ENCODE measurements at places on chromosomes 6 and 20.

DNA sequence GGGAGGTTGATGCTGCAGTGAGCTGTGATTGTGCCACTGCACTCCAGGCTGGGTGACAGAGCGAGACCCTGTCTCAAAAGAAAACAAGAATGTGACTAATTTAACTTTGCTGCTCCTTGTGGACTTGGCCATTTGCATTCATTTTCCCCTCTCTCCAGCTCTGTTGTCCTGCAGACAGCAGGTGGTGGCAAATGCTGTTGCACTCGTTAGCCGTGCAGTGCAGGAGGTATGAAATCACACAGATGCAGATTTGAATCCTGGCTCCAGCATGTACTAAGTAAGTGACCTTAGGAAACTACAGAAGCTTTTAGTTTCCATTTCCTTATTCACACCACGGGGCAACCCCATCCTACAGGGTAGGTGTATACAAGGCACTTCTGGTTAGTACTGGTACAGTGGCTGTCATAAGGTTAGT, 9.6 kb upstream of the BEND3 start:
- DNase-seq = no peak

GRCh38 chr6:5215159-5215558, 45.6 kb downstream of the LYRM4 start:
- DNase-seq = no peak

DNA sequence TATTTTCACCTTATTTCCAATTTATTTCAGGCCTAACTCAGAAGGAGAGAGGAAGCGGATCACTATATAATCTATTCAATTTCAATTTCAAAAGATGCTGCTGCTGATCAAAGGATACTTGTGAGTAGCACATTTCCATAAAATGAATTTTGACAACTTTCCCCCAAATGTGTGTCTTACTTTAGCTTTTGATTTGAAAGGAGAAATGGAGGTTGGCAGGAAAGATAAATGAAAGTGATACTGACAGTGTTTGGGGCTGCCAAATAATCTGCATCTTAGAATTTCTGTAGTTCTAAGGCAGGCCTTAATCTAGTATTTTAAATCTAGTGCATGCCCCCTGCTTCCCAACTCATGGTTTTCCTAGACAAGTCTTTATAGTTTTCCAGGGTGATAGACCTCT, 535.4 kb downstream of the DOK5 start:
- no peak for DNase-seq

DNA sequence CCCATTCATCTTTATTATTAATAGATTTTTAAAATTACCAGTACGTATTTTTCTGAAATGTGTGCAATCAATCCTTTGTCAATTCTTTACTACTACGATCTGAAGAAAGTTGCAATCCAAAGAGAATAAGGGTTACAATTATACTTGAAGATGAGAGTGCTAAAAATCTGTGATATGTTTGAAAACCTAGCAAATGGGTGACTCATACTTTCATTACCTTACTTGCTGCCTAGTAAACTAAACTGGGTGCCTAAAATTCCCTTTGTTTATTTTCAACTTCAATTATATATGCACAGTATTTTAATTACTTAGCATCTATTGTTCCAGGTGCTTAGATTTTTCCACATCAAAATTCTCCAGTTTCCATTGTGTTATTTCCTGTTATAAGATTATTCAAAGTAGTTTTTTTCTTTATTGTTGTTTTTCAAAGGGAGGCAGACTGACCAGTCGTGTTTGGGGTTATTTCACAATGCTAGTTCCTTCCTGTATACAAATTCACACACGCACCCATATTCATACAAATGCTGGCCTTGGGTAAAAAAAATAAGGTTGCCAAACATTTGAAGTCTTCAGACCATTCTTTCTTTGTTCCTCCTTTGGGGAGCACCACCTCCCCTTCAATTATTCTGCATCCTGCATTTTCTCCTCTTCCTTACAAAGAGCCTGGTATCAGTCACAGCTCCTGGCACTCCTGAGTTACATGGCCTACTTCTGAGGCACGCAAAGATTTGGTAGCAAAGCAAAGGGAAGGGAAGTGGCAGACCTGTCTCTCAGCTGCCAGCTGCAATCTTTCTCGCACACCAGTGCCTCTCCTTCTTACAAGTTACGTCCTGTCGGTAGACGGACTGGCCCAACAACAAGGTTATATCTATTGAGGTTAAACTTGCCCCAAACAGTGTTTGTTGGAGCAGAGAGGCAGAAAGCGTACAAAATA, 16.2 kb upstream of the FAM135A start:
- DNase-seq = no peak

GRCh38 chr6:4922488-4923037, 81.3 kb downstream of the RPP40 start:
- DNase-seq = no peak

GRCh38 chr20:48791014-48791413, 36.8 kb downstream of the PREX1 start:
- DNase-seq = no peak

DNA sequence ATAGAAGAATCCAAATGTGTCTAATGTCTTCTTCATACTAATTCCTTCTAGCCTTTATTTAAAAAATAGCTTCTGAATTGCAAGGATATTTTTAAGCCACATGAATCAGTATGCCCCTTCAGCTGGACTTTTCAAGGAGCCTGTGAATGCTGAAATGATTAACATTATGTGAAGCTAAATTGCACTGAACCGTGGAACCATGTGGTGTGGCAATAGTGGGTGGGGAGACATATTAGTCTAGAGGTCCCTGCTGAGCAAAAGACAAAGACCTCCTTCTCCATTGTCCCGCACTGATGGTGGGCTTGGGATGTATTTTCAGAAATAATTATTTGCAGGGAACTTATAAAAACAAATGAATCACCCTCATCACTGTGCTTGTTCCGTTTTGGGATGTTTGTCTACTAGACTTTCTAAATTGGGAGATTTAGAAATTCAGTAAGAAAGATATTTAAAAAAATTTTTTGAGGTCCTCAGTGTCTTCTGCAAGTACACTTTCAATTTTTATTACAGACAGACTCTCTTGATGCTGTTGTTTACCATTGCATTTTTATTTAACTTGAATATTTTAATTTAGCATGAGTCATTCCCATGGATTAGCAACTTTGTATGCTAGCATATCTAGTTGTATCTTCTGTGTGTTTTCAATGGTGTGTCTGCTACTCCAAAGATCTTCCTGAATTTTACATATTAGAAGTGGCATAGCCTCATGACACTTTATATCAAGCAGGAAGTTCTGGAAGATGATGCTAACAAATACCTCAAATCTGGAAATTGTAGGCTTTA, 238.1 kb downstream of the LAMA2 start:
- no peak for DNase-seq

DNA sequence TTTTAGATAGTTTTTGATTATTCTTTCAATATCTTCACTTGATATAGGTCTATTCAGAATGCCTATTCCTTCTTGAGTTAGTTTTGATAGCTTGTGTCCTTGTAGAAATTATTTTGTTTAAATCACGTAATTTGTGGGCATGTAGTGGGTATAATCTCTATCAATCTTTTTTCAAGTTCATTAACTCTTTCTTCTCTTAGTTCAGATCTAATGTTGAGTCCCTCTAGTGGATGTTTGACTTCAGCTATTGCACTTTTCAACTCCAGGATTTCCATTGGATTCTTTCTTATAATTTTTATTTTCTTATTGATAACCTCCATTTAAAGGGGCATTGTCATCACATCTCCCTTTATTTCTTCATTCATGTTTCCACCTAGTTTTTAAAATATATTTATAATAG, 135.6 kb downstream of the COL12A1 start:
- DNase-seq = no peak

GRCh38 chr6:84522135-84522549, 242.3 kb downstream of the TBX18 start:
- no peak for DNase-seq

- DNase-seq = no peak
These were observed 18.5 kb downstream of the NSFL1C start for GRCh38 chr20:1448081-1448620.

GRCh38 chr6:2133716-2134310, 111.6 kb downstream of the GMDS start:
- DNase-seq = no peak

DNA sequence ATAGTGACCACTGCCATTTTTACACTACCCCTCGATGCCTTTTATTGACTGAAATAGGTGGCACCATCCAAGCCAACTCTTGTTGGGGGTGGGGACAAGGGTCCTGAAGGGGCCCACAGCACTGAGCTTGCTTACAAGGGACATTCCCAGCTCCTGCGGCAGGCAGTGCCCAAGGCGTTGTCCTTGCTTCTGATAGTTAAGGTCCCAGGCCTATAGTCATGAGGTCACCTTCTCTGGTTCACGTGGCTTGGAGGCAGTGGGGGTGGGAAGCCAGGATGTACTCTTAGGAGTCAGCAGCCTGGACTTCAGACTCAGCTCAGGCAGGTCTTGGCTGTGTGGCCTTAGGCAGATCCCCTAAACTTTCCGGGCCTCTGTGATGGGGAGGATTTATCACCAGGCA, 48.6 kb downstream of the TOX2 start:
- DNase-seq = no peak

- no peak for DNase-seq
These were observed 31.6 kb upstream of the SNX9 start for GRCh38 chr6:157791450-157791849.

- DNase-seq = no peak
These were observed 34.6 kb downstream of the FBXO5 start for GRCh38 chr6:152948150-152948768.

GRCh38 chr6:49721297-49721696, 8.0 kb upstream of the CRISP2 start:
- DNase-seq = no peak

GRCh38 chr6:7107578-7108195, at the start of gene RREB1:
Gene RREB1, plus strand, starts transcription at chr6:7107961. Its CDS starts 73,951 bp downstream, at chr6:7181912.
- peak; percentile 48 for DNase-seq

GRCh38 chr6:36455486-36456027, 12.8 kb downstream of the KCTD20 start:
- no peak for DNase-seq

DNA sequence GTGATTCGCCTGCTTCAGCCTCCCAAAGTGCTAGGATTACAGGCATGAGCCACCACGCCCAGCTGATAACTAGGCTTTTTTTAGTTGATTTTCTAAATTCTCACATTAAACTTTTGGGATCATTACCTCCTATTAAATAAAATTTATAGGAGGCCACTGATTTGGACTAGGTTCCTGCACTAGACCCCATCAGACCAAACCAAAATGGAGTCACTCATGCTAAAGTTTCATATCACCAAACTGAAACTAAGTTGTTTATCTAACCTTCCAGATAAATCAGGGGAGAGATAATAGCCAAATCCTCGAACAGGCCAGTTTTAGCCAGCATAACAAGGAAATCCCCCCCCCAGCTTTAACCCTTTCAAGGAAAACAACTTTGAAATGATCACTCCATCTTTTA, 98.4 kb upstream of the SLC22A16 start:
- DNase-seq = no peak

DNA sequence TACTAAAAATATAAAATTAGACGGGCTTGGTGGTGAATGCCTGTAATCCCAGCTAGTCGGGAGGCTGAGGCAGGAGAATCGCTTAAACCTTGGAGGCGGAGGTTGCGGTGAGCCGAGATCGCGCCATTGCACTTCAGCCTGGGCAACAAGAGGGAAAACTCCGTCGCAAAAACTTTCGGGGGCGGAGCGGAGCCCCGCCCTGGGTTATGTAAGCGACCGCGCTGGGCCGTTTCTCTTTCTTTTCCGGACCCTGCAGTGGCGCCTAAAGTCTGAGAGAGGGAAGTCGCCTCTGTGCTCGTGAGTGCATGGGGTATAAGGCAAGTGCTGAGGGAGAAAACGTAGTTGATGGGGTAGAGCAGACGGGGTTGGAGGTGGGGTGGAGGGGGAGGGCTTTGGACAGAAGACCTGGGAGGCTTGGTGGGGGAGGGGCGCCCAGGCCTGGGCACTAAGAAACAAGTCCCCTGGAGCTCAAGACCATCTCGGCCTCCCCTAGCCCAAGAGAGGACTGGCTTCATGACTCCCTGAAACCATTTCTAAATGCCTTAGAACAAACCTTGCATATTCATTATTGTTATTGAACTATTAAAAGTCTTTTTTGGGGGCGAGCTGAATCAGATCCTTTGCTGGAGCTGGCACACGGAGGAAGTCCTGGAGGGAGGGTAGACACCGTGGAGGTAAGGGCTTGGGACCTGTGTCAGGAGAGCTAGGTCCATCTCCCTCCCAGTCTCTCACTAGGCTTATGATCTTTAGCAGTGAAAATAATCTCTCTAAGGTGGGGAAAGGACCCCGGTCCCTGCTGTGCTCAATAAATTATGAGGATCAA, 2.7 kb upstream of the MICA start:
- peak; percentile 68 for DNase-seq
